HS-27A (cell line): ENCODE measurements at places on chromosomes 5 and 9.

GRCh38 chr9:117771136-117771535 is 66.9 kb downstream of the TLR4 start:
- no peak for DNase-seq

DNA sequence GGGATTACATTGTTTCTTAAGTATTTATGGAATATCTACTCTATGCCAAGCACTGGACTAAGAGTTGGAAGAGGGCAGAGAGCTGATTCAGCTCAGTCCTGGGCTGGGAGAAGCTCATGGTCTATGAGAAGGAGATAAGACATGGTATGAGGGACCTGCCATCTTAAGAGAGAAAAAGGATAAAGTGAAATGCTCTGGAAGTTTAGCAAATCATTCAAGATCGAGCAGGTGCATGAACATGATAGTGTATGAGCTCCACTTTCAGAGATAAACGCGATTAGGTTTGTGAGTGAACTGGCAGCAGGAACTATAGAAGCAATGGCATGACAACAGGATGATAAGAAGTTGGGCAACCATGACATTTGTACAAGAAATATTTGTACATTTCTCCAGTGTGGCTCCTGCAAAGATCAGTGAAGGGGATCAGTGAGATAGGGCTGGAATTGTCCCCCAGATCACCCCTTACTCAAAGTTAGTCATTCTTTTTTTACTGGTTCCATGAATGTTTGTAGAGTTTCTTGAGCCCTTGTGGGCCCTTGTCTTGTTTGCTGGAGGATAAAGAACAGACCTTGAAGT is 26.6 kb upstream of the CCDC180 start:
- no peak for DNase-seq

- DNase-seq: no peak
These were observed 131.9 kb downstream of the ST8SIA4 start for GRCh38 chr5:100771181-100771580.

DNA sequence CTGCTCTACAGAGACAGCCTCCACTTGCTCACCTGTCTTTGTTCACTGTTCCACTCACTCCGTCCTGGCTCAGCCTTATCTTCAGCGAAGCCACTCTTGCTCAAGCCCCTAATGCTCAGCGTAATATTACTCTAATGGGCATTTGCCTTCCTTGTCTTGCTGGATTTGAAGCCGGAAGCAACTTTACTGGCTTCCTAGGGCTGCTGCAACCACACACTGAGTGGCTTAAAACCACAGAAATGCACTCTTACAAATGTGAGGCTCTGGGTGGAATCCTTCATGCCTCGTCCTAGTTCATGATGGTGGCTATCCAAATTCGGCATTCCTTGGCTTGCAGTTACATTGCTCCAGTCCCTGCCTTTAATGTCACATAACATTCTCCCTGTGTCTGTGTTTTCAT is 85.5 kb upstream of the MARCHF11 start:
- peak; percentile 26 for DNase-seq

DNA sequence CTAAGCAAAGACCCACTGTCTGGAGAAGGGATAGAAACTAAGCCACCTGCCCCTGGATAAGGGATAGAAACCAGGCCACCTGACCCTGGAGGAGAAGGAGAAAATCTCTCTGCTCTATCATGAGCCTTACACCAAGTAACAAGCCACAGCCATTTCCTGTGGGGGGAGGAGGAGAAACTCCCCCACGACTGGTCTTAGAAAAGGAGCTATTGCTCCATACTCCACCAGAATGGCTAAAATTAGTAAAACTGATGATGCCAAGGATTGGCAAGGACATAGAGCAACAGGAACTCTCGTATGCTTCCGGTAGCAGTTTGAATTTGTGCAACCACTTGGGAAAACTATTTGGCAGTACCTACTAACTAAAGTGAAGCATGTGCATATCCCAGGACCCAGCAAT is 70.8 kb downstream of the ACTL7B start:
- no peak for DNase-seq

- DNase-seq: no peak
These were observed 55.1 kb upstream of the TEX48 start for GRCh38 chr9:114737118-114737517.

DNA sequence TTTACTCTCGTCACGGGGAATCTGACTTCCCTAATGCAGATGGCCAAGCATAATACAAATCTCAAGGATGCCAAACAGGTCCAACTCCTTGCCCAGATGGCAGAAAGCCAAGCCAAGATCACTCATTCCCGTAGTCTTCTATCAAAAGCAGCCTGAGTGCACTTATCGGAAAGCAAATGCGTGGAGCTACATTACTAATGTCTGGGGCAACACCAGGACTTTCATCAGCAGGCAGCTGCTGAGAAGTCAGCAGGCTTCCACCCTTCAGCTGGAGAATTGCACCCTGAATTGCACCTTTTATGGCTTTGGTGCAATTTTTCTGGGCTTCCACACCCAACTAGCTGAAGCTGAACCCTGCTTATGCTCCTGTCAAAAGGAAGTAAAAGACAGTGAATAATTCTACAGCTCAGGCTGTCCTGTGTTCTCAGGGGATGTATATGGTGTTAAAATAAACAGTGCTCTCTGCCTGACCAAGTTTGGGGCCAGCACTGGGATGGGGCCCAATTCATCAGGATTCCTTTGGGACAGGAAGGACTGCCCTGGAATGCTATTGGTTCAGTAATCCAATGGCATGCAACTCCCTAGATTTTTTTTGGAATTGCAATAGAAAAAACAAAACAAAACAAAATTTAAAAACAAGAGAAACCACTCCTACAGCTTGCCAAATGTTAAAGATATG is 92.6 kb downstream of the DPYSL3 start:
- DNase-seq: no peak

- no peak for DNase-seq
These were observed 6.4 kb upstream of the P4HA2 start for GRCh38 chr5:132233811-132234683.

DNA sequence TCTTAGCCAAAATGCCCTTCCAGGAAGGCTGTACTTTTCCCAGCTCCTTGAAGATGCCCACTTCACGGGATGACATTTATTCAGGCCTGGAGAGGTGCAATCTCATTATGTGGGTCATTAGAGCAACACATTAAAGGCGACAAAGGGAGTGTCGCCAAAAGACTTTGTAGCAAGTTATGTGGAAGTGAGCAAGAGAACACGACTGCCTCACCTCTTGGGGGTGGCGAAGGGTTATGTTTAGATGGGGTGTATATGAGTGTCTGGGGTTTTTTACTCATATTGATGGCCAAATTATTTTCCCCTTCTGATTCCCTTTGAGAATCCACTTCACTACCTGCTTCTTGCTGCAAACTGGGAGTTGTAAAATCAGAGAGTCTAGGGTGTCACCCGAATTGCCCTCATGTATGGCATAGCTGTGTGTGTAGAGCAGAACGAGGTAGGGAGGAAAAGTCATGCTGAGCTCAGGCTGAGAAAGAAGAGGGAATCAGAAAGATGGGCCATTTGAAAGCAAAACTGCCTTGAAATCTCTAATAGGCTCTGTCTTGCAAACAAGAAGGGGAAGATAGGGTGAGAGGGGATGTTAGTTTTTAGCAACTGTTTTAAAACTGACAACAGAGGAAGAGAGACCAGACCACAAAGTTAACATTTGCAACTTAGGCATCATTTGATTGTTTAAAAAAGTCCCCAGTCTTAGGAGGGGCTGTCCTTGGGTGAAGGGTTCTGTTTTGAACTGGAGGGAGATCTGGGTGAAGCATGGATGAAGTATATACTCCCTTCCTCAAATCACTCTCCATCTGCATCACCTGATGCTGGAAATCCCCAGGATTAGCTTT is 97.1 kb upstream of the IL12B start:
- DNase-seq: no peak

DNA sequence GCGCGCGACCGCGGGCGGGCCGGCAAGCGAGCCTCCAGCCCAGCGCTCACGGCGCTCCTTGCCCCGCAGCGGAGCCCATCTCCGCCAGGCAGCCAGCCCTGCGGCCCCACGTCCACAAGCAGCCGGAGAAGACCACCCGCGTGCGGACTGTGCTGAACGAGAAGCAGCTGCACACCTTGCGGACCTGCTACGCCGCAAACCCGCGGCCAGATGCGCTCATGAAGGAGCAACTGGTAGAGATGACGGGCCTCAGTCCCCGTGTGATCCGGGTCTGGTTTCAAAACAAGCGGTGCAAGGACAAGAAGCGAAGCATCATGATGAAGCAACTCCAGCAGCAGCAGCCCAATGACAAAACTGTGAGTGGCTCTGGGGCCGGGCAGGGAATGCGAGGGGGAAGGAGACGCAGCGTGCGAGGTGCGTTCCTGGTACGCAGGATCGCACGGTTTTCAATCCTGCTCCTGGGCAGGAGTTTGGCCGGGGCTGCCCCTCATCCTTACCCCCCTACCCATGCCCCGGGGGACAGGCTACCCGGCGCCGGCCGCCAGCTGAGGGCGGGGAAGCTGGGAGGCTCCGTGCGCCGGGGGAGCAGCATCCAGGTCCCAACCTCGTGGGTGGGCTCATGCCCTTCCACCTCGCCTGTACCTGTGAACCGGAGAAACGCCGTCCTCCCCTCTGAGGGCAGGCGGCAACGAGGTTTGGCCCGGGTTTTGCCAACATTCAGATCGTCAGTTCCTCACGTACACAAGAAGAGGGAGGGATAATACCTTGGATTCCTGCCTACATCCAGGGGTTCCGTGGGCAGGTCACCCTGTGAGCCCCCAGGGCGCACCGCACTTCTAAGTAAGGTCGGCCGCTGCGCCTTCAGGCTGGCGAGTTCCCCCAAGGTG is 6.6 kb downstream of the ISL1 start:
- no peak for DNase-seq

DNA sequence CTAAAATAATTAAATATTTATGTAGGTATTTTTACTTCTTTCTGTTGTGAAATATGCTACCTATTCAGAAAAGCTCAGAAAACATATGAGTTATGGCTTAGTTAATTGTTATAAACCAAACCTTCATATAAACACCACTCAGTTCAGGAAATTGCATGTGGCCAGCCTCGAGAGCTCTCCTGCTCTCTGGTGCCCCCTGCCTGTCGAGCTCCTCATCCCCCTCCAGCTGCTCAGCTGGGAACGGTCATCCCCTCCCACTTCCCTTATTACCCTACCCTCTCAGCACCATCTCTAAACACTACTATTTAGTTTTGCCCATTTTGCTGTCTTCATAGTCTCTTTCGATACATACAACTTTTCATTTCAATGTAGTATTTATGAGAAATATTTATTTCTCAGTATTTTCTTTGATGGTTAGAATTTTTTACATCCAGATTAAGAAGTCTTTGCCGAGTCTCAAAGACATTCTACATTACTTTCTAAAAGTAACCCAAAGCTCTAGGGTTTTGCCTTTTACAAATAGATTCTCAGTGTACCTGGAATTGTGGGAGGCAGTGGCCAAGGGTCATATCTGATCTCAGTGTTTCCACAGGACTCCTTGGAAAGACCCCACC is 51.2 kb upstream of the SEMA4D start:
- DNase-seq: no peak

DNA sequence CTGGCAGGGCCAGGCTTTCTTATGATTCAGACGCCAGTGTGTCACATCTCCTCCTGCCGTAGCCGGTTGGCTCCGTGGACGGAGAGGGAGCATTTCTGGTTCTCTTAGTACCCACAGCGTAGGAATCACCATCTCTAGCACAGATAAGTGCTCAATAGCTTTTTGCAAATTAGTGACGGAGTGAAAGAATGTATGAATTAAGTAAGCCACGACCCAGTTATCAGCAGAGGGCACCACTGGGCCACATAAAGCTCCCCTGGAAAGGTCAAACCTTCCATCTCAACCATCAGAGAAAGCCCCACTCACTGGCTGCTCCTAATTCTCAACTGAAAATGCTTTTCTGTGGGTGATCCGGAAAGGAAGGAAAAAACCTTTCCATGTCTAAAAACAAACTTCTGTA is 317.0 kb upstream of the ADCY2 start:
- no peak for DNase-seq

DNA sequence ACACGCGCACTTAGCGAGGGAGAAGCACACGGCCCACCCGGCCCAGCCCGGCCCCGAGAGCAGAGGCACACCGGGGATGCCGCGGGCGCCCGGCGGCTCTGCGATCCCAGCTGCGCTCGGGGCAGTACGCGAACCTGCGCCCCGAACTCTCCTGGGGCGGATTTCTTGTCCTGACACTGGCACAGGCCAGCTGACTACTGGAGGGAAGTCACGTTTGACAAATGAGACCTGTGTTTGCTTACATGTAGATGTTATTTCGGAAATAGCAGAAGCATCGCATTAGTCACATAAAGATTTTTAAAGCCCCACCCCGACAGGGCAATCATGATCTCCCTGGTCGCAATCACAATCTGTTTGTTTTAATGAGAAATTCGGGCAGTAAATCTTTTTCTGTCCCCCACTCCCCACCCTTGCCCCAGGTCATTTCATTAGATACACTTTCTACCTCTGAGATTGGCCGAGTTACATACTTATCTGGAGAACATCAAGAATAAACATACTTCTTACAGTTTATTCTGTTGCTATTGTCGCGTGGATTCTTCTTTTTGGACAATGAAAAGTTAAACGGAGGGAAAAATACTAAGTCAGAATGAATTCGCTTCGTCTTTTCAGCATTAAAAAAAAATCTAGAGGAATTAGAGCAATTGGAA is 518.9 kb downstream of the CTNND2 start:
- no peak for DNase-seq

- DNase-seq: no peak
These were observed 176.1 kb downstream of the PCSK1 start for GRCh38 chr5:96256795-96257470.

DNA sequence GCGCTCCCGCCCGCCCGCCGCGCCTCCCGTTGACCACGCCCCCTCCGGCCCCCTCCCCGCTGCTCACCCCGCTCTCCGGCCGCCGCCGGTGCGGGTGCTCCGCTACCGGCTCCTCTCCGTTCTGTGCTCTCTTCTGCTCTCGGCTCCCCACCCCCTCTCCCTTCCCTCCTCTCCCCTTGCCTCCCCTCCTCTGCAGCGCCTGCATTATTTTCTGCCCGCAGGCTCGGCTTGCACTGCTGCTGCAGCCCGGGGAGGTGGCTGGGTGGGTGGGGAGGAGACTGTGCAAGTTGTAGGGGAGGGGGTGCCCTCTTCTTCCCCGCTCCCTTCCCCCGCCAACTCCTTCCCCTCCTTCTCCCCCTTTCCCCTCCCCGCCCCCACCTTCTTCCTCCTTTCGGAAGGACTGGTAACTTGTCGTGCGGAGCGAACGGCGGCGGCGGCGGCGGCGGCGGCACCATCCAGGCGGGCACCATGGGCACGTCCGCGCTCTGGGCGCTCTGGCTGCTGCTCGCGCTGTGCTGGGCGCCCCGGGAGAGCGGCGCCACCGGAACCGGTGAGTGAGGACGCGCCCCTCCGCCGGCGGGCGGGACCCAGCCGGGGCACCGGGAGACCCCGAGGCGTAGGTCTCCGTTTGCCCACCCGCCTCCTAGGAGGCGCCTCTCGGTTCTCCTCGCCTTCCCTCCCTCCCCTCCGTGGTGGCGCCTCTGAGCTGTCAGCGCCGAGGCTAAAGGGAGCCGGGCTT is at the start of gene VLDLR:
VLDLR (plus strand) TSS at position 66 of the 739 bp plus-strand sequence; CDS start at position 469, 403 bp downstream.
- no peak for DNase-seq

DNA sequence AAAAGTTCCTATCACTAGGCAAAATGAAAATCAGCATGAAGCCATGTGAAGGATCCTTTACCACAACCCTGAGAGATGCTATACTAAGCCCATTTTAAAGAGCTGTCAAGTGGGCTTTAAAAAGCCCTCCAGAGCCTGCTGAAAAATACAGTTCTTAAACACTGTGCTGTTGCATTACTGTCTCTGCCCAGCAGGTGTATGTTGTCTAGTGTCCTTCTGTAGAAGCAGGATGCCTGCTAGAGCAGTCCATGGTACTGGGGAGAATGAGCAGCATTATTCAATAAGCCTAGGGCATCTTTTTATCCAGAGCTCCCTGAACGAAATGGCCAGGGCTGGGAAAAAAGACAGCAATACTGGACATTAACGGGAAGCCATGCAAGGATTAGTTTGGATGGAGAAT is 126.2 kb upstream of the PLCXD3 start:
- no peak for DNase-seq
